ENCODE measurements at places on chromosomes 6 and 20.

DNA sequence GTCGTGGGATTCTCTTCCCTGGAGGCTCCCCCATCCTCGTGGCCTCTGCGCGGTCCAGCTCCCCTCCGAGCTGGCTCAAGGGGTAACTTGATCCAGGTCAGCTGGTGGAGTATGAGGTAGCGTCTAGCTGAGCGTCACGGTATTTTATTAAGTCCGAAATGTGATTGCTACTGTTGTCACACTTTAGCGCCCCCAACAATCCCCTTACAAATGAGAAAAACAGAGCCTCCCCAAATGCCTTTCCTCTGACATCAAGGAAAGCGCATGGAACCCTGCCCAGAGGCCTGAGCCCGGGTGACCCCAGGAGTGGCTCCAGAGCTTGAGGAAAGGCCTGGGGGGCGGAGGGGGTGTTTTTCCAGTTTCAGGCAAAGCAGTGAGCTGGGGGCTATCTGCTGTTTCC lies 192.4 kb downstream of the ZMYND8 start:
- DNase-seq: no peak

DNA sequence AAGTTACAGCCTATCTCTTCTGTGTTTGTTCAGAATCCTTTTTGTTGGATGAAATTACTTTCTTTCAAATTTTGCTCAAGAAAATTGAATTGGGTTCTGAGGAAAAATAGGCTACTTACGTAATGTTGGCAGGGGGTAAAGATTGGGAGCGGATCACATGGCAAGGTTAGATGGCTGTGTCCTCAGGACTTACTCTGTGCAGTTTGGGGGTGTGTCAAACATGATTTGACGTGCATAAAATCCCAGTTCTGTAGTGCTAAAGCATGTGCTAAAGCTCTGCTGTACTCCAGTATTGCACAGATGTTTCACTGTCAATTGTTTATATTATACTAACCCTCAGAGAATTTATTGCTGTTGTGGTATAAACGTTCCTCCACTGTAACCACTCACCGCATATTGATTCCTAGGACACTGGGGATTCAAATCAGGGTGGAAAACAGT lies 2.6 kb downstream of the NT5E start:
- no peak for DNase-seq

- no peak for DNase-seq
These were observed 543.2 kb upstream of the CHD6 start for GRCh38 chr20:42161228-42161829.

GRCh38 chr6:6235786-6236185 lies 84.7 kb downstream of the F13A1 start:
- DNase-seq: no peak

GRCh38 chr6:55950071-55950814 lies 74.9 kb upstream of the BMP5 start:
- DNase-seq: no peak

DNA sequence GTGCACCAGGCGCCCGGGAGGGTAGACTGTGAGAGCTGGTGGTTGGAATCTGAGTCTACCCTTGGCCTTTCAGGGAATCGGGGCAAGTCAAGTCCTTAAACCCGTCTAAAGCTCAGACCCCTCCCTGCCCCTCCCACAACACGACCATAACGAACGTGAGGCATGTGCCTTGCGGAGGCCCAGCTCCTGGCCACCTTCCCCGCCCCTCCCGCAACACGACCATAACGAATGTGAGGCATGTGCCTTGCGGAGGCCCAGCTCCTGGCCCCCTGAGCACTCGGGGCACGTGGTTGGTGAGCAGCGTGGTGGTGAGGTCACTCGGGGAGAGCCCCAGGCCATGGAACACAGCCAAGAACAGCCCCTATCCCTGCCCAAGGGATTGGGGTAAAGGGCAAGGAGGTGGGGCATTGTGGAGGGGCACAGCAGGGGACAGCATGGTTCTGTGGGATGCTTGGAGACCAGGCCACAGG lies 132.2 kb downstream of the TAF4 start:
- no peak for DNase-seq

DNA sequence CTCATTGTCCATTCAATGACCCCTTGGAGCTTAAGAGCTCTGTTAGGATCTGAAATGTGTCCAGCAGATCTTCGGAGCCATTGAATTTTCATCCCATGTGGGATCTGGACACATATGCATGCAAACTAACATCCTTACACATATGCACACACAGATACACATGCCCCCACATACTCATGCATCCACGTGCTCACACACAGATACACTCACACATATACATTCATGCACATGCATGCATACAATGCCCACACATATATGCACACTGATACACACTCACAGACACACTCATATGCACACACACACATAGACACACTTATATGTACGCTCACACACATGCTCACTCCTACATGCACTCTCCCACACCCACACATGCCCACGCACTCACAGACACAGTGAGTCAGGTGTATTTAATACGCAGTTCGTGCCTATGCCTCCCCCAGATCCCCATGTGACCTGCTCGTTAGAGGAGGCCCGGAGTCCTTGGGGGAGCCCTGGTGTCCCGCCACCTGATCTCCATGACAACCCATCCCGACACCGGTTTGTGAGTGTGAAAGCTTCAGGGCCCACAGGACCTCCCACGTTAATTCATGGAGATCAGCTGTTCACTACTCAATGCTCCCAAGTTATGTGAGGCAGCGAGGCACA lies 121.9 kb upstream of the SULF2 start:
- no peak for DNase-seq

DNA sequence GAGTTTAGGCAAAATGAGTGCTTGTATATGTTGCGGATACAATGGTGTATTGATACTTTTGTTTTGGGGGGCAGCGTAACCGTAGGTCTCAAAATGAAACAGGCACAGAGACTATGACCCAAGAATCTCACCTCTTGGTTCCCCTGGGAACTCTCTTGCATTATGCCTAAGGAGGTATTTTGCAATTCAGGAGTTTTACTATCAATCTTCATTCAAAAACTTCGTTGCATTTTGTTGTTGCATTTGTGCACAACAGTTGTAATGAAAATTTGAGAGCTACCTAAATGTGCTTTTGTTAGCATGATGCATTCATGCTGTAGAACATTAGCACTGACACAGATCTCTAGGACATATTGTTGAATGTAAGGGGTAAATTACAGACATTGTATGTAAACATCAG lies 18.2 kb downstream of the VTA1 start:
- DNase-seq: no peak

- DNase-seq: no peak
These were observed 108.6 kb upstream of the CITED2 start for GRCh38 chr6:139483079-139483478.

- peak; percentile 83 for DNase-seq
These were observed 6.7 kb downstream of the ZFAND3 start for GRCh38 chr6:37826188-37826587.

Measured in suppressor macrophage (primary cell).